ENCODE measurements at places on chromosomes 4 and X.

DNA sequence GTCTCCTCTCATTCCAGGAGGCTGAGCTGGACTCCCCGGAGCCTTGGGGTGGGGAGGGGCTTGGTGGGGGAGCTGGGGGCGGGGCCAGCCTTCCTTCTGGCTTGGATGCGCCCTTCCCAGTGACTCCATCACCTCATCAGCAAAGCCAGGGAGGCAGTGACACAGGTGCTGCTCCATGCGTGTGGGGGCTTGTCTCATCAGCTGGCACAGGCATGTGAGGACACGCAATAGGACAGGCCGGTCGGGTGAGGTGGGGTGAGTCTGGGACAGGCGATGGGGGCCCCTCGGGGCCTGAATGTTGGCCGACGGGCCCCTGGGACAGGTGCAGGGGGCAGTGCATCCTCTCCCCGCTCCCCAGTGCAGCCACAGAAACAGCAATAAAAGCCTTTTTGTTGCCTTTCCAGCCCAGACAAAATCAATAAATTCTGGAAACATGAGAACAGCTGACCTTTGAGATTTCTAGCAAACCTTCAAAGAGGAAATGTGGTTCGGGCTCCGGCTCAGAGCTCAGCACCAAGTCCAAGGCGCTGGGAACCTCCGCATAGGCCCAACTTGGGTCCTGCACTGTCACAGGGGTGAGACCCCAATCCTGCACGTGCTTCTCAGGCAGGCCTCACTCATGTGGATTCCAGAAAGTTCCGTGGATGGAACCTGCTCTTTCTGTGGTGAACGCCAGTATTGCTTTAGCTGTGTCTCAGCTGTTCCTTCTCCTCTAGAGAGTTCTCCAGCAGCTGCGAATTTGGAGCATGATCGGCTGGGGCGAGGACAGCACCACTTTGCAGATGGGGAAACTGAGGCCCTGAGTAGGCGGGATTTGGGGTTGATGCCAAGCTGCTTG, 18.5 kb downstream of the ADRA2C start:
- DNase-seq = no peak

DNA sequence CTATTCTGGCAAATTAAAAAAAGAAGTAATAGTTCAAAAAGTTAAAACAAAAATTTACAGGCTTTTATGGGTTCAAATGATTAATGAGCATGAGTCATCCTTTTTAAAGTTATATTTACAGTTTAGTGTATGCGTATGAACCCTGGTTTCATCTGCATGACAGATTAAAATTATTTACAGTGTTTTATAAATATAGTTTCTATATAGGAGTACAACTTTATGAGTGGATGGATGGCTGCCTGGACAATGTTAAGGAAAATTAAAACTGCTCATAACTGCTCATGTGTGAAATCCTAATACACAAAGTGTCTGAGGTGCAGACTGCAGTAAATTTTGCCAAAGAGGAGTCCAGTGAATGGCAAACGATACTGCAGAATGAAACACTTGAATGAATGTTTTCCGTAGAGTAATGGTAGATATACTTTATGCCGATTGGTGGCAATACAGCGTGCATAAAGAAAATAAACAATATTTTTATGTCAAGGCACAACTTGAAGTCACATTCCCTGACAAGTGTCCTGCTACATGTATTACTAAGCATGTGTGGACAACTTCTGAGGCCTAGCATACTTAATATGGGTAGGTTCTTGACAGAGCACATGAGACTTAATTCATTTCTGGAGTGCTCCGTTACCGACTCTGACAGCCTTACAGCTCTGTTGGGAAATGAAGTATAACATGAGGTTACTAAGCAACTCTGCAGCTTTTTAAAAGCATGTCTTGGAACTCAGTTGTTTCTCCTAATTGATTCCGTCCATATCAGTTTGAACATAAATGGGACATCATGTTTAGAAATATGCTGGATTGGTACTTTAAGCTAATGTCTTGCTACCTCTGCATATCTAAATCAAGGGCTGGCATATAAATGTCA, 985.6 kb upstream of the PCDH7 start:
- no peak for DNase-seq

DNA sequence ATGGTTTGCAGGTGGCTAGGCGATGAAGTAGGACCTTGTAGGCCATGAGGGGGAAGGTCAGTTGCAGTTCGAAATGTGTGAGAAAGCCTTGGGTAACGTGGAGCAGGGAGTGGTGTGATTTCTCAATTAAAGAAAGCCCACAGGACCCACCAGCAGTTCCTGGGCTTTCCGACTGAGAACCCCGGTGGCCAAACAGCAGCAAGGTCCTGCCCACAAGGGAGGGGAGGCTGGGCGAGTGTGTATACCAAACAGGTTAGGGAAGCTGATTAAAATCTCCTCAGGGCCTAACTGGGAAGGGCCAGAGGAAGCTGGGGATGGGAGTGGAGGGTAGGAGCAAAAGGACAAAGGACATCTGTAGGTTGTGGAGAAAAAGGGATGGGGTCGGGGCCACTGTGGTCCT, 2.4 kb downstream of the ATP6AP1 start:
- no peak for DNase-seq

GRCh38 chr4:25450491-25450901, 73.4 kb downstream of the ANAPC4 start:
- DNase-seq = no peak

DNA sequence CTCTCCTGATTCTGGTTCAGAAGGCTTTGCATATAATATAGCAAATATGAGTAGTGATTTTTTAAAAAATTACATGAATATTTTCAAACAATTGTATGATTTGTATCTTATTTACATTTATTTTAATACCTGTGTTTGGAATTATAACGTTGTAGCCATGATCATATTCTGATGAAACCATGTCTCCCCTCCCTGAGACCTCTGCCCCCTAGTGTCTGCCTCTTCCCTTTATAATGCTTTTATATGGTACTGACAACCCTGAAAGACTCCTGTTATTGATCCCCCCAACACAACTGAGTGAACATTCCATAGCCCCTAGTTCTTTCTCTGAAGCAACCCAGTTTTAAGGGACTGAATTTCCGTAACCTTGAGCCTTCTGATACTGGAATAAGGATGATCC, 187.4 kb downstream of the SOX3 start:
- no peak for DNase-seq

- DNase-seq = no peak
Observed at GRCh38 chr4:10701702-10702460, 17.3 kb upstream of the CLNK start.

GRCh38 chr4:88831031-88831430, 133.4 kb upstream of the NAP1L5 start:
- DNase-seq = no peak

DNA sequence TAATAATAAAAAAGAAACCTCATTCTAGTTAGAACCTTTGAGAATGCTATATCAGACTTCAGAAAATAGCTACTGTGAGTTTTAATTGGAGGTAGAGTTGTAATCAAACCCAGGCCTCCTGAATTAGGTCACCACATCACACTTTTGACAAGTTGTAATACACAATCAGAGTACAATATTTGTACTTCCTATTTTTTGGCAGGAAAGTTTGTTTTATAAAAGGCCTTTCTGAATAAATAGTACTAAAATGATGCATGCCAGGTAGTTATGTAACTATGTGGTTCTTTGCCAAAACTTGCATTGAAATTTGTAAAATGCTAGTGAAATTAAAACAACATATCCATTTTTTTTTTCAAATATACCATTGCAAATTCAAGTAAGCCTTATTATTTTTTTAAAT, 26.8 kb downstream of the ADH7 start:
- DNase-seq = no peak

- DNase-seq = no peak
Observed at GRCh38 chrX:49272421-49272820, 2.8 kb downstream of the PPP1R3F start.

GRCh38 chrX:21131786-21132185, 242.4 kb upstream of the CNKSR2 start:
- no peak for DNase-seq

- DNase-seq = no peak
Observed at GRCh38 chr4:40395166-40395900, 60.2 kb downstream of the CHRNA9 start.

DNA sequence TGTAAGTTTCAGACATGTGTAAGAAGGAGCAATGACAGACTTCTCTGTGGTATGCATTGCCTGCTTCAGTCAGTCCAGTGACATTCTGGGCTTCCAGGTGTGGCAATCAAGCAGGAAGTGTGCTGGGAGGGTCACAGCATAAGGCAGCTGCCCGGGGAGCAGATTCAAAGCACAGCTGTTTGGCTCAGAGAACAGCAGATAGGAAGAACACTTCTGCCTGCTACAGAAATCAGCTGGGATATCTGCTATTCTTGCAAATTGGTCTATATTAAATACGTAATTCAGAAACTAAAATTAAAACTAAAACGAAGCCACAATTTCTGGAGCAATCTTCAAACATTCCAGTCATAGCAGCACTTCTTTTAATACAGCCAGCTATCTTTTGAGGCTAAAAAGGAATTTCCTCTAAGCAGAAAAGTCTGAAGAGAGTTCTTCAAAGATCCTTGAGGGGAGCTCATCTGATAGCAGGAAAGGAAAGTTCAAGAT, 47.5 kb upstream of the GALNT7 start:
- no peak for DNase-seq

DNA sequence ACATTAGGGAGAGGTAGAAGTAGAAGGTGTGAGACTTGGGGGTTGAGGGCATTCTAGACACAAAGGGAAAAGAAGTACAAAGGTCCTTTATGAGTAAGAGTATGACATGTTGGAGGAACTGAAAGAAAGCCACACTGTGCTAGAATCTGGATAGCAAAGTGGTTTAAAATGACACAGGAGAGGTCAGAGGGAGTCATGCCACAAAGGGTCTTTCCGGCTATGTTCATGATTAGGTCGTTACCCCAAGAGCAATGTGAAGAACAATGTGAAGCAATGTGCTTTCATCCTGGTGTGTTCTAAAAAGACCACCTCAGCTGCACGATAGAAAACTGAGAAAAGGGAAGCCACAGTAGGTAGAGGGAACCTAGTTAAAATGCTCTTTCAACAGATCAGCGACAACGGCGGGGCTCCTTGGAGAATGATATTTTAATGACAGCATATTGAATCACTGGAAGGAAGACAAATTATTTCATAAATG, 29.2 kb downstream of the SMIM14 start:
- no peak for DNase-seq

GRCh38 chr4:88518911-88519310, 4.7 kb downstream of the PYURF start:
- DNase-seq = no peak

GRCh38 chr4:12118651-12119213, 690.0 kb upstream of the HS3ST1 start:
- no peak for DNase-seq

DNA sequence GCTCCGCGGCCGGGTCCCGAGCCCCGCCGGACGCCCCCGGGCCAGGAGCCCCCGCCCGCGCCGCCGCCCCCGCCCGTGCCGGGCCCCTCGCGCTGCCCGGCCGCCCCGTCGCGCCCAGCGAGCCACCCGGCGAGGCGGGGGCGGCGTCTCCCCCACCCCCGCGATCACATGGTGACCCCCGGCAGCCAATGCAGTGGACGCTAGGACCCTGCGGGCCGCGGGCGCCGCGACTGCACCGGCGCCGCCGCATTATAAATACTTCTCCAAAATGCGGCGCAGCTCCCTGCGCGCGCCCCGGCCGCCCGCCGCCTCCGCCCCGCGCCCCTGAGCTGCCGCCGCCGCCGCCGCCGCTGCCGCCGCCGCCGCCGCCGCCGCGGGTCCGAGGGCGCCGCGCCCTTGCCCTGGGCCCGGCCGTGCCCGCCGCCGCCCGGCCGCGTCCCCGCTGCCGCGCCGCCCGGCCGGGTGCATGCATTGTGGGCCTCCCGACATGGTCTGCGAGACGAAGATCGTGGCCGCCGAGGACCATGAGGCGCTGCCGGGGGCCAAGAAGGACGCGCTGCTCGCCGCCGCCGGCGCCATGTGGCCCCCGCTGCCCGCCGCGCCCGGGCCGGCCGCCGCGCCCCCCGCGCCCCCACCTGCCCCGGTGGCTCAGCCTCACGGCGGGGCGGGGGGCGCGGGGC, at the start of gene NAT8L:
NAT8L (plus strand) TSS at position 282 of the 680 bp plus-strand sequence; CDS start at position 467, 185 bp downstream.
- DNase-seq = no peak

DNA sequence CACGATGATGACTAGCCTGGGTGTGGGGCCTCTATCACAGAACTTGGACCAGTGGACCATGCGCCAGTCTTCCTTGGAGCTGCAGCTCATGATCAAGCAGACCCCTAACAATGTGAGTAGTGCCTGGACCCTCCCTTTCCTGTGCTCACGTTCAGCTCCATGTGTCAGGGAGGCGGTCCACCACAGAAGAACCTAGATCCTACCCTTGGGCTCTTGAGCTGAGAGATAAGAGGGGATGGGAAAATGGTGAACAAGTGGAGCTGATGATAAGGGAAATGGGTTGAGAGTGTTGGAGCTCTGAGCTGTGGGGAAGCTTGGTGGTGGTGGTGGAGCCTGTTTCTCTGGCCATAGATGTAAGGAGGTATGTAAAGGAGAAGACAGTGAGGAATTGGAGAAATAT, 13.1 kb downstream of the MED12 start:
- no peak for DNase-seq

- DNase-seq = no peak
Observed at GRCh38 chr4:164614999-164615398, 138.9 kb upstream of the SMIM31 start.

- no peak for DNase-seq
Observed at GRCh38 chrX:1440506-1440905, 12.2 kb downstream of the ASMTL start.

GRCh38 chr4:108359130-108359985, 190.6 kb upstream of the LEF1 start:
- no peak for DNase-seq

- DNase-seq = no peak
Observed at GRCh38 chr4:87410157-87410556, 12.2 kb upstream of the NUDT9 start.

- DNase-seq = no peak
Observed at GRCh38 chr4:96227515-96227914, 387.6 kb downstream of the PDHA2 start.

- DNase-seq = no peak
Observed at GRCh38 chr4:133995243-133995960, 206.2 kb downstream of the PABPC4L start.

DNA sequence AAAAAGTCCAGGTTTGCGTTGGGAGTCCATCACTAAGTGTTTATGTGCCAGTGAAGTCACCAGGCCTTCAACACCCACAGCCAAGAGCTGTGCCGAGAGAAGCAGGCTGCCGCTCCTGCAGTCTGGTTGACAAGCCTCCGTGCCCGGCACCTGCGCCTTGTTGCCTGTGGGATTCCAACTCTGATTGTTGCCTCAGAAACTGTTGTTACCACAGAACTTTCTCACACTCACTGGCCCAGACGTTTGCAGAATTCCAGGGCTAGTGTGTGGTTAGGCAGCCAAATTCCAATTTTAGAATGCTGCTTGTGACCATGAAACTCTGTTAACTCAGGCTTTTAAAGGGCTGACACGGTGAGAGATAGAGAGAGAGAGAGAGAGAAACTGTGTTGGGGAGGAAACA, 119.5 kb upstream of the LIMCH1 start:
- no peak for DNase-seq
